Activated CD4-positive, alpha-beta T cell treated with anti-CD3 and anti-CD28 coated beads, Interleukin-2, amount 50 U/mL, for 4 hours (primary cell): ENCODE measurements at places on chromosomes 6 and 20.

GRCh38 chr20:41304424-41305079 is 13.0 kb downstream of the ZHX3 start:
- no peak for DNase-seq

GRCh38 chr20:46078954-46079353 is 10.8 kb downstream of the NCOA5 start:
- DNase-seq: no peak

DNA sequence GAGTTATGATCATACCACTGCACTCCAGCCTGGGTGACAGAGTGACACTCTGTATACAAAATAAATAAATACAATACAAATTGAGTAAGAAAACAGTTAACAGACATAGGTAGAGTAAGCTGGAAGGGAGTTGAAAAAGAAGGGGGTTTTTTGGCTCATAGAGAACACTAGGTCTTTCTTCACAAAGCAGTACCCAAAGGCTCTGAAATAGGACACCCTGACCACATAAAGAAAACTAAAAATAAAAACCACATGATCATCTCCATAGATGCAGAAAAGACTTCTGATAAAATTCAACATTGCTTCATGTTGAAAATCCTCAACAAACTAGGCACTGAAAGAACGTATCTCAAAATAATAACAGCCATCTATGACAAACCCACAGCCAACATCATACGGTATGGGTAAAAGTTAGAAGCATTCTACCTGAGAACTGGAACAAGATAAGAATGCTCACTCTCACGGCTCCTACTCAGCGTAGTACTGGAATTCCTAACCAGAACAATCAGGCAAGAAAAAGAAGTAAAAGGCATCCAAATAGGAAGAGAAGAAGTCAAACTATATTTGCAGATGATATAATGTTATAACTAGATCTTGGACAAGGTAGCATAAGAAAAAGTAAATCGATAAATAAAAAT is 48.6 kb downstream of the TOMM6 start:
- DNase-seq: no peak

GRCh38 chr6:33609528-33609927 is 11.6 kb upstream of the ITPR3 start:
- no peak for DNase-seq

GRCh38 chr6:32991972-32992371 is 17.4 kb downstream of the HLA-DOA start:
- DNase-seq: no peak

DNA sequence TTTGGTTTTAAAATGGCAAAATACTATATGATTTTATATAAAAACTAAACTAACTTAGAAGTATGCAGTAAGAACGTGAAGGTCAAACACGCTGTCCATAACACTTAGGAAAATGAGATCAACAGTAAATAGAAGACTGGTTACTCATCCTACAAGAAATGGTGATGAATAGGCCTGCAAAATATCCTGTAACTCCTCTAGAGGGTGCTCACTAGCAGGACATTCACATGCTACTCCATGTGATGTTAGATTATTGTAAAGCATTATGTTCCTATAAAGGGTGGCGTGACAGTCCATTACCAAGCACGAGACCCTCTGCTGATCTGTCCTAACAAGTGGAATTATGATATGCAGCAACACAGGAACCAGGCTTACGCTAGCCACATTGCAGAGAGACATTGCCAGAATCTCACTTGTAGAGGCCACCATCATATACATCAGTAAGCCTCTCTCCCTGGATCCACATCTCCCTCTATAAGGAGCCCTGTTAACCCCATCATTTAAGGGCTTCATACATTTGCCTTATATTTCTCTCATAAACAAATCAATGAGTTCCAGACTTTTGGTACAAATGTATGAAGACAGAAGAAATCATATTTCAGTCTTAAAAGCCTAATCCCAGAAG is 18.0 kb upstream of the DEFB129 start:
- no peak for DNase-seq

- no peak for DNase-seq
These were observed 875.6 kb downstream of the TFAP2A start for GRCh38 chr6:9539231-9539755.

DNA sequence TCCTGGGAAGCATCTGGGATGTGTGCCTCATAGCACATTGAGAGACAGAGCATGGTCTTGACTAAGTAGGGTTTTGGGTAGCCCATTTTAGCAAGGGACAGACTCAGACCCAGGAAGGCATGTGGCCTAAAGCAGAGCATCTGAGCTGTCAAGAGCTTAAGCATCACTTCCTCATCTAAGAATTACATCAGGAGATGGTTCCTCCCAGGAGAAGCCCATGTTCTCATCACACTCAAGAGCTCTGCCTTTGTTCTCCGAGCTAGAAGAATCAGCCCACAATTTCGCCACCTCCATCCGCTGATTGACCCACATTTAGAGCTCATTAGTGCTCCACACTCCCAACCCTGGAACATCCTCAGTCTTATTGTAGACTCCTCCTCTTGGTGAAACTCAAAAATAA is 68.3 kb downstream of the NPEPL1 start:
- DNase-seq: no peak

GRCh38 chr6:43246301-43247113 is 3.2 kb downstream of the TTBK1 start:
- DNase-seq: no peak

- no peak for DNase-seq
These were observed 23.8 kb upstream of the TBC1D7 start for GRCh38 chr6:13352165-13352564.

GRCh38 chr20:1845163-1845523 is 50.1 kb upstream of the SIRPA start:
- no peak for DNase-seq

DNA sequence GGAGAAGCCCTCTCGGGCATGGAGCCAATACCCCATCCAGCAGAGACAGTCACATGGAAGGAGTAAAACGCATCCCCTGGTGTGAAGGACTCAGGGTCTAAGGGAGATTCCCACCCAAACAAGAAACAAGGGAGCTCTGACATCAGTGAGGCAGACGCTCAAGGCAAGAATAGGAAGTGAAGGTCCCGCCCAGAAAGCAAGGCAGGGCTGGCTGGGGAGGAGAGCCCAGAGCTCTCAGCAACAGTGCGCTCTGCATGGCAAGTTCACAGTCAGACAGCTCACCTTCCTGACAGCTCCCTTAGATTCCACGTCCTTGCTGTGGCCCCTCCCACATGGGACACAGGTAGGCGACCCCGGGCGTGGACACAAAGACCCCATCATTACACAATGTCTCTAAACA is 85.6 kb downstream of the TTLL2 start:
- DNase-seq: no peak

- no peak for DNase-seq
These were observed 126.1 kb upstream of the UST start for GRCh38 chr6:148620579-148621298.
